Stimulated activated CD8-positive, alpha-beta memory T cell treated with anti-CD3 and anti-CD28 coated beads, Interleukin-2, amount 100 ng/mL, for 1 hour (primary cell): ENCODE measurements at places on chromosomes 7 and 10.

DNA sequence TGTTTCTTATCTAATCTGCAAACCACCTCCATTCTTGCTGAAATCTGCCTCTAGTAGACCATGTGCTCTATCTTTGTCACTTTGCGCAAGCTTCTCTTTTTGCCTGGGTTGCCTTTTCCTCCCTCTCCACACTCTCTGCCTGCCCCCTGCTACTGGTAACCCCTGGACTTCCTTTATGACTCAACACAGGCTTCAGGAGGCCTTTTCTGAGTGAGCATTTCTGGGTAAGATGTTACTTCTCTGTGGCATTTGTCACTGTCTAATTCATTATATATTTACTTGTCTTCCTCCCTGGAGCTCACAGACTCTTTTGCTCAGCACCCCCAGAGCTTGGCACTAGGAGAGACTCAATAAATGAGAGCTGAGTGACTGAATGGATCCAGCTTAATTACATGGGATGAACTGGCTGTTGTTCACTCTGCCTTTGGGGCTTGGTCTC is 8.4 kb downstream of the GOLGA7B start:
- no peak for DNase-seq

- DNase-seq: no peak
These were observed 481.3 kb downstream of the DNAJB6 start for GRCh38 chr7:157817944-157818700.

GRCh38 chr7:151481650-151482505 is 37.8 kb downstream of the RHEB start:
- DNase-seq: no peak

- no peak for DNase-seq
These were observed 23.9 kb upstream of the PPP1R17 start for GRCh38 chr7:31663072-31663471.

DNA sequence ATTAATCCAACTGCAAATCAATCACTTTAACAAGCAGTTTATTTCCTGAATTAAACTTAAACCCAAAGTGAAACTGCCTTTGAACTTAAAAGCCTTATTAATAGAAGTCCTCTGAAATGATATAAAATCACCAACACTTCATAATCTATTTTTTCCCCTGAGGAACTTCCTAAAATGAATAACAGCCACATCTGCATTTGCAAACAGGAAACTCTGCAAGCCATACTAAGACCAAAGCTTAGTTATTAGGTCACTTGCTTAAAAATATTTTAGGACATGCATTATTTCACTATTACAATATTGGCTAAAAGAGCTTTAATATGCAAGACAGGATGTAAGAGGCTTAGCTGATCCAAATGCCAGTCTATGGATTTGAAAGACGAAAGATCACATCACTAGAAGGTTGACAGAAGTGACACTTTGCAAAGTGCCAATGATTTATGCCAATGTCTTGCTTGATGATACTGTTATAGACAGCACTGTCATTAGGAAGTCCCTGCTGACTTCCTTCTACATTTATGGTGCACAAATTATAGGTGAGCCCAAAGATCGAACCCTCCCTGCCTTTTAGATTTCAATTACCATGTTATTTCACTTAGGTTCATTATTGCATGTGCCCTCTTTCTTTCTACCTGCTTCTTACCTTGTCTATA is 99.9 kb upstream of the SKAP2 start:
- DNase-seq: no peak

DNA sequence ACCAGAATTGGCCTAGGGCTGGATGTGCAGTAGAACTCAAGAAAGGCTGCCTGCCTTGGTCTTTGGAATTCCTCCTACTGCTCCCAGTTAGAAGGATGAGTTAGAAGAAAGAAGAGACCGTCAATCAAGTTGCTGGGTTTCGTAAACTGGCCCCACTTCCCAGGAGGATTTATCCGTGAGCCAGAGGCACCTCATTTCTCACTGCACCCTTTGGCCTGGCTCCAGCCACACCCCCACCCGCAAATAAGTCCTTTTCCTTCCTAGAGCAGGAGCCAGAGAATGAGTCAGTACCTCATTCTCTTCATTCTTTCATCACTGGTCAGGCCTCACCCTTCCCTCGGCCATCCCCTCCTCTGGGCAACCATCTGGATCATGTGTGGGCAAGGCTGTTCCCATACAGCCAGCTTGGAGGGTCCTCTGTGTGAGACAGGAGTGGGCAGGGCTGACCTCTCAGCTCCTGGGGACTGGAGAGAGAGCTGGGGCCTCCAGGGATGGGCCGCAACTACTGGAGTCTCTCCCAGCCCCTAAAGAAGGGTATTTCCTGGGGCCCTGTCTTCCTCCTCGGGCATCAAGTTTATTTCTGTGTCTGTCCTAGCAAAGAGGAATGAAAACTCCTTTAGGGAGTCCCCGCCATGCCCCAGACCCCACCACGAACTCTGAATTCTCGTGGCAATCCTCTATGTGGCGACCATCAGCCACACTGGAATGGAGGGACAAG is 87.2 kb upstream of the DUSP5 start:
- DNase-seq: no peak

GRCh38 chr7:16171928-16172327 is 249.4 kb downstream of the CRPPA start:
- no peak for DNase-seq

GRCh38 chr10:71520042-71520441 is 123.3 kb downstream of the CDH23 start:
- no peak for DNase-seq

DNA sequence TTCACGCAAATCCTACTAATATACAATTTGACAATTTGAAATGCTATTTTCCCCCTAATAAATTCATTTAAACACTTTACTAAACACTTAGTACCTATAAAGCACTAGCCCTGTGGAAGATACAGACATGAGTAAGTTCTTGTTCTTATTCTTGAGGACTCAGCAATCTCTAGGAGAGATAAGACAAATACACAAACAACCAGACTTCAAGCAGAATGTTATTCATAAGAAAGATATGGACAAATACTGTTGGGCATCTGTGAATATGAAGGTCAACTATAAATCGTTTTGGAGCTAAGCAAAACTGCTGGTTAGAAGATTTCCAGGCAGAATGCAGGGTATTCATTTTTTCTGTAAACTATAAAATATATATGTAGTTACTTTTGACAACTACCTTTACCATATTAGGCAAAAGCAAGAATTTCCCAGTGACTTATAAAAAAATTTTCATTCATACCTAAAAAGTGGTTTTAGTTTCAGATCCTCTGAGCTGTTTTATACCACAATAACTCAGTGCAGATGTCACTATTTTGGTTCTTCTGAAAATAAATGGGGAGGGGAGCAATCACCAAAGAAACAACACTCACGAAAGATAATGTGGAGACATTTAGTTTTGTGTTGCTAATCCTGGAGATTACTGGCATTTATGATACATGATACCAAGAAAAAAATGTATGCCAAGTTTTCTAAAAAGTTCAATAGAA is 3.8 kb downstream of the VPS41 start:
- no peak for DNase-seq

- no peak for DNase-seq
These were observed 6.8 kb upstream of the SEMA4G start for GRCh38 chr10:100962351-100963080.

DNA sequence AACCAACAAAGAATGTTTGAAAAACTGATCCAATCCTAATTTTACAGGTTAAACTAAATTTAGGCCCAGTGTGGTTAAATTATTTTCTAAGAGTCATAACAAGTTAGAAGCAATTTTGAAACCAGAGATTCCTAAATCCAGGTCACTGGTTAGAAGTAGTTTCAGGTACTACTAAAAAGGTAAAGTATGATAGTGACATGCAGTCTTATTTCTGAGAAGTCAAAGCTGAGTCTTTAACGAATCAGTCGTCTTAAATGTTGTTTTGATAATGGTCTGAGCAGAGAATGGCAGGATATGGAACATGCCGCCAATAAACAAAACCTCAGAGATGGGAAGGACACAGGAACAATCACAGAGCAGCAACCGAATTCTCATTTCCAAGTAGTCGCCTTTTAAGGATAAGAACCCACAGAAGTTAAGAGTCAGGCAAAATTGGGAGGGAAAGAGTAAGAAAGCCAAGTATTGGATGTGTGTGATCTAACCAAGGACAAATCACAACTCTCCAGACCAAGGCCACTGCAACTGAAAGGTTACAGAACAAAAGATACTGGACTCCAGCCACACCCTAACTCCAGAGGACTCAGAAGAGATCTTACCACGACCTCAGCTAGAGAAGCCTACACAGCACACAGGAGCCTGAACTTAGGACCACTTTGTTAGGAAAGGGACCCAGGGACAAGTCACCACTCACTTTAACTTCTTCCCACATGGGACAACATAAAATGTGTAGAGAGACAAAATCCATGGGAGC is 19.7 kb downstream of the TMEM243 start:
- no peak for DNase-seq

- no peak for DNase-seq
These were observed 767.9 kb downstream of the GRID1 start for GRCh38 chr10:85598646-85599045.

- DNase-seq: no peak
These were observed 359.3 kb downstream of the HGF start for GRCh38 chr7:81410471-81411117.

GRCh38 chr10:131850383-131850870 is 50.4 kb upstream of the PPP2R2D start:
- DNase-seq: no peak

DNA sequence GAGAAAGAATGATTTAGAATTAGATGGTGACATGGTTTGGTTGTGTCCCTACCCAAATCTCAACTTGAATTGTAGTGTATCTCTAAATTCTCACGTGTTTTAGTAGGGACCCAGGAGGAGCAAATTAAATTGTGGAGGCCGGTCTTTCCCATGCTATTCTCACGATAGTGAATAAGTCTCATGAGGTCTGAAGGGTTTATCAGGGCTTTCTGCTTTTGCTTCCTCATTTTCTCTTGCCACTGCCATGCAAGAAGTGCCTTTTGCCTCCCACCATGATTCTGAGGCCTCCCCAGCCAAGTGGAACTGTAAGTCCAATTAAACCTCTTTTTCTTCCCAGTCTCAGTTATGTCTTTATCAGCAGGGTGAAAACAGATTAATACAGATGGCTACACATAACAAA is 167.4 kb upstream of the SVIL start:
- DNase-seq: no peak

GRCh38 chr7:318878-319661 is 29.1 kb downstream of the FOXL3 start:
- DNase-seq: no peak

- DNase-seq: no peak
These were observed 176.1 kb upstream of the PHYHIPL start for GRCh38 chr10:59000162-59000825.

DNA sequence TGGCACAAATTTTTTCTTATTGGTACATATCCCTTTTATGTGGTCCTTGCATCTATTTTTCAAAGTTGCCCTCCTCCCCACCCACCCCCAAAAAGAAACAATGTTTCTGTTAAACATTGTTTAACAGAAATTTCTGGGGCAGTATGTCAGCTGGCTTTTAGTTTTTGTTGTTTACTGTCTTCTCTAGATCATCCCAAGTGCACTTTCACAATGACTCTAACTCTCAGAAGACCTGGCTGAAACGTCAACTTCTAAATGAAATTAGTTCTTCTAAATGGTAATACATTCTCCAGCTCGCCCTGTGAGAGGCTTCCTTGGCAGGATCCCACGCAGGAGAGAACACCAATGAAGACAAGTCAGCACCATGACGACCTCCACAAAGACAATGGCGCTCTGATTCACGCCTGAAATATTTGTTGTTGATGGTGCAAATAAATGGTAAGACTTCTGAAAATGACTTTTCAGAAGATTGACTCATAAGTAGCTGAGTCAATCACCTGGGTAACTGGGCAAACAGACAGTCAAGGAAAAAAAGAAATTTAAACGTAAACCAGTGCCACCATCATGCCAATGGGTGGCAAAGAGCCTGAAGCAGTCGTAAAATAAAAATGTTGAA is 293.7 kb downstream of the FZD1 start:
- DNase-seq: no peak

GRCh38 chr7:4144811-4145510 is 537.1 kb upstream of the FOXK1 start:
- no peak for DNase-seq

GRCh38 chr10:109961174-109962001 is 38.1 kb upstream of the XPNPEP1 start:
- DNase-seq: no peak

DNA sequence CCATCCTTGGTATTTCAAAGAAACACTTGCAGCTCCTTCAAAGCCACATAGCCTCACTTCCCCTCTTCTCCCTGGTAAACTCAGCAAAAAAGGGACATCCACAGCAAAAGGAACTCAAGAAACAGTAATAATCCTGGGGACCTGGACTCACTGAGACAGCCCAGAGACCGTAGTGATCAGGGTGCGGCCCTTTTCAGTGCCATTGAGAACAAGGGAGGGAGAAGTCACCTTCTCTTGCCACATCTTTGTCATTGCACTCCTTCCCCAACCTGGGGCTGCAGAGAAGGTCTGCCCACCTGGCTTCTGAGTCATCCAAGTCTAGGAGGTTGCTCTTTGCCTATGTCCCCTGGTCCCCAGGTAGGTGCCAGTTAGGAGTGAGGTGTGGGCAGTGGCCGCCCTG is 93.9 kb upstream of the SH2B2 start:
- no peak for DNase-seq

GRCh38 chr10:88546497-88546896 is 36.6 kb downstream of the RNLS start:
- no peak for DNase-seq

- no peak for DNase-seq
These were observed 32.2 kb downstream of the DNAJB12 start for GRCh38 chr10:72322280-72323058.

DNA sequence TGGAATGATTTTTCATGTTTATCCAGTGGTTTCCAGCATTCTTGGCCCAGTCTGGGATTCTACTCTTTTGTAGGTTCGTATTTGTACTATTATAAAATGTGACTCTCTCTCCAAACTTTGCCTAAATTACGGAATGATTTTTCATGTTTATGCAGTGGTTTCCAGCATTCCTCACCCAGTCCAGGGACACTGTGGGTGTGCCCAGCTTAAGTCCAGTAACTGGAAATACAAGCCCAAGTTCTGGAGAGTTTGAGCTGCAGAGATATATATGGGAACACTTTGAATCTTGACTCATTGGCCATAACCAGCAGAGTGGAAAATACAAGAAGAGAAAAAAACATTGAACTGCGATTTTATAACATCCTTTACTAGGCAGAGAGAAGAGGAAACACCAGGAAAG is 5.9 kb upstream of the MAGI2 start:
- DNase-seq: no peak

- DNase-seq: no peak
These were observed 61.4 kb downstream of the CHCHD3 start for GRCh38 chr7:133020496-133020895.

- DNase-seq: no peak
These were observed 93.8 kb downstream of the PARD3 start for GRCh38 chr10:34721208-34721840.

DNA sequence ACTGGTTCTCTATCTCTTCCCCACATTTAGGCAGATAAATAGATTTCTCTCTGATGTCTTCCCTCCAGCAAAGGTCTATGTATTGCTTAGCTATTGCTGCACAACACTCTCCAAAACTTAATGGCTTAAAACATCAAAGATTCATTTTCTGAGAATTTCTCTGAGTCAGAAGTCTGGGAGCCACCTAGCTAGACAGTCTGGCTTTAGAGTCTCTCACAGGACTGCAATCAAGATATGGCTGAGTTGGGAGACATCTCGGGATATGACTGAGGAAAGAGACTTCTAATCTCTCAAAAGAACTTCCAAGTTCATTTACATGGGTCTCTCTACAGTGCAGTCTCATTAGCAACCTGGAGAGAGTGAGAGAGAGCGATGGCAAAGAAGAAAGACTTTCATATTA is 553.6 kb upstream of the GHITM start:
- DNase-seq: no peak

GRCh38 chr10:106025208-106025811 is 1139.2 kb downstream of the SORCS1 start:
- no peak for DNase-seq
